ENCODE measurements at places on chromosomes 6 and 20.

- DNase-seq = no peak
These were observed 5.1 kb downstream of the ELOVL2 start for GRCh38 chr6:11039040-11039439.

DNA sequence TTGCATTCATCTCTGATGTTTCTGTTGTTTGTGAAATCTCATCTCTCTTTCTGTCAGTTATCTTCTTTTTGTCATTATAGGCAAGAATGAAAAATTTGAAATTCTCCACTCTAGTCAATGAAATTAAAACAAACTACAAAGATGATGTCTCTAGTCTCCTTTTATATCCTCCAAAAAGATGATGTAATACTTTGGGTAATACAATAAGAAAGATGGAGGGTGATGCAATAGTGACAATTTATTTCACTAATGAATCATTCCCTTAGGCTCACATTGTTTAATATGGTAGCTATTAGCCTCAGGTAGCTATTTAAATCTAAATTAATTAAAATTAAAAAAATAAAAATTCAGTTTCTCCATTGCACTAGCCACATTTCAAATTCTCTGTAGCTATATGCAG, 145.4 kb downstream of the UST start:
- no peak for DNase-seq

DNA sequence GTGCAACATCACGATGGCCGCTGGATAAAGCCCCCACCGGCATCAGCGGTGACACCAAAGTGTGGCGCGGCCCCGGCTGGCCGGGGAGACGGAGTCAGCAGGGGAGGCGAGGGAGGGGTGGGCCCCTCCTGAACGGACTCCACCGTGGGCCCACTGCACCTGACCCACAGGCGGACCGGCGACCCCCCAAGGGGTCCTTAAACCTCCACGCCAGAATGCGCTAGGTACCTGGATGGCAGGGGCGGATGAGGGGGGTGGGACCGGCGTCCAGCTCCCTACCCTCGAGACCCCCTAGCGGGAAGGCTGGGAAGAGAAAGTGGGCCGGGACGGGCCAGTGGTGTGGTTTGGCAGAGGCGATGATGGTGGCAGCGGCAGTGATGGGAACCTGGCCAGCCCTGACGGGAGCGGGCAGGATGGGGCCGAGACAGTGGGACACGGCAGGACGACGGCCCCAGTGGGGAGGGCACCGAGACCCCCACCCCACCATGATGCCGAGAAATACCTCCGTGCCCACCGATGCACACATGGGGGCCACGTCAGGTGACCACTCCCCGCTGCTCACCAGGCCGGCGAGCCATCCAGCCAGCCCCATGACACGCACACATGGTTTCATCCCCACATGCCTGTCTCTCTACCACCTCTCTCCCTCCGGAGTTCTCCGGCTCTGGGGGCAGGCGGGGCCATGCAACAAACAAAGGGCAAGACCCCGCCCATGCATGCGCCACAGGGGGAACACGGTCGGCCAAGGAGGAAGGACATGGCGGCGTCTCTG, 771.9 kb upstream of the DEFB115 start:
- DNase-seq = no peak

DNA sequence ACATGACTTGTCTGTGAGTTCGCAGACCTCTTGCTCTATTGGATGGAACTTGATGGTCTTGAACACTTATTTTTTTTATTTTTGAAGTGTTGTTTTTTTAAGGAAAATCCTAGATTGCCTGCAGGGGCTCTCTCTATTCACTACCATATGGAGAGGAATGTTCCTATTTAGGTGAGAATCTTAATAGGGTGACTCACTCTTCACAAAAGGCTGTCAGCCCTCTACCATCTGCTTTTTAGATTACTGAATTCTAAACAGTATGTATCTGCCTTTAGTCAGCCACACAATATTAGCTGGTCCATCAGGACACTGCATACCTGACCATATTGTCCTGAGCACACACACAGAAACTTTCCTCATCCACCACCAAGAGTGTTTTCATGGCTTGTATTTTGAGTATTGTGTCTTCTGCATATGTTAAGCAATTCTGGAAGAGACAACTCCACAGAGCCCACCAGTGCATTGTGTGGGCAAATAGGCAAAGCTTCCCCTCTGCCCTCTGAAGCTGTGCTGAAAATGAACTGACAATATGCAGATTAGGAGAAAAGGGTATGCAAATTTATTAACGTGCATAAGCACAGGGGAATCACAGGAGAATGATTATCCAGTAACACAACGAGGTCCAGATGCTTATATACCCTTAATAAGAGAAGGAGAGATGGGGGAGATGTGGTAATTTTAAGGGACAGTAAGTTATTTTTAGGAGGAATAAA, 6.6 kb upstream of the BTBD9 start:
- DNase-seq = no peak

DNA sequence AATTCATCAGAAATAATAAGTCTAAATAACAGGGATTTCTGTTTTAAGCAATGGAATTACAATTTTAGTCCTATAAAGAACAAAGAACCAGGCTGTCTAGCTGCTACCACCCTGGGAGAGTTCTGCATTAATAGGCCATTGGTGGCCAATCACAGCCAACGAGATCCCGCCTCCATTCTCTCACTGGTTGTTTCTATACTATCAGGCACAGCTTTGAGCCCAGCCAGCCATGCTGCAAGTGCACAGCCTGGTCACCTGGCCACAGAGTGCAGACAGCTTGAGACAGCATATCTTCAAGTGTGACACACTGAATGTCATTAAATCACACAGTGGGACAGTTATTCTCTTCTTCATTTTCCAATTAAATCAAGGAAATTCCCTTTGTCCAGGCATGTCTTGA, 16.1 kb upstream of the RAB22A start:
- DNase-seq = no peak

DNA sequence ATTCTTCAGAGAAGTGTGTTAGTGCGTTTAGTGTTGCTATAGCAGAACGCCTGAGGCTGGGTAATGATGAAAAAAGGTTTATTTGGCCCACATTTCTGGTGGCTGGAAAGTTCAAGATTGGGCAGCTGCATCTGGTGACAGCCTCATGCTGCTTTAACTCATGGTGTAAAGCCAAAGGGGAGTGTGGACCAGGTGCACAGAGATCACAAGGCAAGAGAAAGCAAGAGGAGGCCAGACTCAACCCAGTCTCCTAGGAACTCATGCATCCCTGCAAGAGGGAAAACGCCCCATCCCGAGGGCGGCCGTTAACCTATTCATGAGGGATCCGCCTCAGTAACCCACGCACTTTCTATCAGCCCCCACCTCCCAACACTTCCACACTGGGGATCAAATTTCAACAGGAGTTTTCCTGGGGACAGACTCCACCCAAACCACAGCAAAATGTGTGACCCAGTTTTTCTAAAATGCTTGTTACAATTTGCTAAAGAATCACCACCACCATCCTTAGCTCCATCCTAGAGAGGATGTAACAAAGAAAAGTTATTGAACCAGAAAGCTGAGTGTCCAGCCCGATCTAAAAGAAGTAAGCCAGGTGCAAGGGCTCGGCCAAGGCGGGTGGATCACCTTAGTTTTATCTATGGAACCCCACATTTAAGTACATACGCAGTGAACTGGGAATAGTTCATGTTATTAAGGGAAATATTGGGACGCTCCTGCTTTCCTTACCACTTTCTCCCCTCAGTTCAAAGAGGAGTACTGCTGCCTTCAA, 164.8 kb downstream of the QKI start:
- no peak for DNase-seq

DNA sequence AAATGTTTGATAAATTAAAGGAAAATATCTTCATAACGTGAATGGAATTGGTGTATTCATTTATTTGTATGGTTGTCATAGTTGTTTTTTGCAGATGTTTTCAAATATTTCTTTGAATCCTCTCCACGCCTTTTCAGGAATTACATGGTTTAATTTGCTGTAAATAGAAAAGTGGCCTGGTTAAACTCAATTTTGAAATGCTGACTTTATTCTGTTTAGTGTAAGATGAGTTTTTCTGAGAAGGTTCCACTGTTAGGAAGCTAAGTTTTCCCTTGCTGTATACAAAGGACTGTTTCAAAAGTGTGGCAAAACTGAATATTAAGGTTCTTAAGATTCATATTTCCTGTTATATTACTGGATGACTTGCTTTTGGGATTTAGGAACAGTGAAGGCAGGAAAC, 503 bp upstream of the ZC2HC1B start:
- DNase-seq = no peak

DNA sequence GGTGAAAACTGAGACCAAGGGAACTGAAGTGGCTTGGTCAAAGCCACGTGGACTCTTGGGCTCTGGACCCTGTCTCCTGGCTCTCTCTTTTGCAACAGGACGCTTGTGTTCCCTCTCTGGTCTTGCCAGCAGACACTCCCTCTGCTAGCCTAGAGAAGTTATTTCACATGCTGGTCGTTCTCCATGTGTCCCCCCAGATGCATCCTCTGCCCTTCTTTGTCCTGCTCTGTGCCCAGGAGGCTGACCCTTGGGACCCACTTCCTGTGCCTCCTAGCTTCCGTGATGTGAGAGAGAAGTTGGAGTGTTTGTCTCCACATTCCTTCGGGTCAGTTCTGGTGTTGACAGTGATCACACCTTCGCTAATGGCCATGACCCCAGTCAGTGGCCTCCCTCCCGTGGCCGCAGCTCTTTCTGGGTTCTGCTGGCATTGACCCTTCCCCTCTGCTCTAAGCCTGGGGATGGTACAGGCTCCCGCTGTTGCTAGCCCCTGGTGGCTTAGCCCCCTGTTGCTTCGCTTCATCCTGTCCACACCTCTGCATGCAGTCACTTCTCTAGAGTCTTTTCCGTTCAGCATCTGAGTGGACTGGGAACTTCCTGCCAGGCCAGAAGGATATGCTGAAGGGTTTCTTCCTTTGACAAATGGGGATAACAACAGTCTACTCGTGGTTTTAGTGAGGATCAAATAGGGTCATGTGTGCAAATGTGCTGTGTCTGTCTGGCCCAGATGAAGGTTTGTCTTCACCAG, 70.1 kb upstream of the BMP2 start:
- DNase-seq = no peak

- DNase-seq = no peak
These were observed 16.6 kb downstream of the DSE start for GRCh38 chr6:116387374-116387773.

GRCh38 chr6:12528136-12528535, 188.4 kb upstream of the PHACTR1 start:
- no peak for DNase-seq

DNA sequence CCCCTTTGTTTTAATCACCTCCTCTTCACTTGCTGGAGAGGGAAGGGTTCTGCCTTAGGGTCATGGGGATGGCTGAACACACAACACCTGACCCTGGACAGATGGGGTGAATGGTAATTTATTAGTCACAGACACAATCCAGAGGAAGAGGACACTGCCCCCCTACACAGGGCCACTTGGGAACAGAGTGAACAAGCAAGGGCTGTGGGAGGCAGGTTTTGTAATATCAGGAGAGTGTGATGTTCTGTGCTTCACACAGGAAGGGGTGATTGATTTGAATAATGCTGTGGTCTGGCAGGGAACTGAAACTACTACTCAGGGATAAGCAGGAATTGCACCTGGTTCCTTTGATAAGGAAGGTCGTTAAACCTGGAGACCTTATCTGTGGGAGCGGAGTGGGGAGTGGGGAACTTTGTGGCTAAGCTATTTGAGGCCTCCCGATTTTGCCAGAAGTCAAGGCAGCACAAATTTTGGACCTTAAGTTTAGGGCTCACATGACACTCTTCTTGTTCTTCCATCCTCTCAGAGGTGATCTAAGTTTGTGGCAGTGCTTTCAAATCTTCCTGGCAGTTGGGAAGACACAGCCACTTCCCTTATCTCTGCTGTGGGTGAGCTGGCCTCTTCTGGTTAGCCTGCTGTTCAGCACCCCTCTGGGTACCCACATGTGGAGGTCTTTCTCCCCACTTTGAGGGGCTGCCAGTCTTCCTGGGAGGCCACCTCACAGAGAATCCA, 77.8 kb downstream of the CD164 start:
- no peak for DNase-seq

DNA sequence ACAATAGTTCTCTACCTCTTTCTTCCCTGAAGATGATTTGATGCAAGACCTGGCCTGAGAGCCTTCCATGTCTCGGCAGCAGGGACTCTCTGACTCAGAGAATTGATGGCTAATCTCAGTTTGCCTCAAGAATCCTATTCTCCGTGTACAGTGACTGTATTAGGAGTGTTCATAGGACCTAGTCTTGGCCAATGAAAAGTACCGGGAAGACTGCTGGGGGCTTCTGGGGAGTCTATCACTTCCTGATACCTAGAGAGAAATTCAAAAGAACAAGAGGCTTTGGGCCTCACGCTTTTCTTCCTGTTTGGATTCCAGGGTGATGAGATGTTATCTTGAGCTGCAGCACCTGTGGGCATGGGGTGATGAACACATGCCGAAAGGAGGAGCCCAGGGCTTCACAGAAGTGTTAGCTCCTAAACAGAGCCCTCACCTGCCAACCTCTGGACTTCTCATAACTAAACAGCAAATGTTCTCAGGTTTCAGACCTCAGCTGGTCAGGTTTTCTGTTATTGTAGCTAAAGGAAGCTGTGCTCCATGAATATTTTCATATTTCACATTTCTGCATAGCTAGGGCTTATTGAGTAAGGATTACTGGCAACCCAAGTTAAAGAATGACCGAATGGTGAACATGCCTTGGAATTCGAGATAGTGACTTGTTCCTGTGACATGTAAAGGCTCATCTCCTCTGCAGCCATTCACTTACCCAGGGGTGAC, 323.1 kb upstream of the AGPAT4 start:
- no peak for DNase-seq

- no peak for DNase-seq
These were observed 163.2 kb downstream of the AIG1 start for GRCh38 chr6:143223895-143224294.

DNA sequence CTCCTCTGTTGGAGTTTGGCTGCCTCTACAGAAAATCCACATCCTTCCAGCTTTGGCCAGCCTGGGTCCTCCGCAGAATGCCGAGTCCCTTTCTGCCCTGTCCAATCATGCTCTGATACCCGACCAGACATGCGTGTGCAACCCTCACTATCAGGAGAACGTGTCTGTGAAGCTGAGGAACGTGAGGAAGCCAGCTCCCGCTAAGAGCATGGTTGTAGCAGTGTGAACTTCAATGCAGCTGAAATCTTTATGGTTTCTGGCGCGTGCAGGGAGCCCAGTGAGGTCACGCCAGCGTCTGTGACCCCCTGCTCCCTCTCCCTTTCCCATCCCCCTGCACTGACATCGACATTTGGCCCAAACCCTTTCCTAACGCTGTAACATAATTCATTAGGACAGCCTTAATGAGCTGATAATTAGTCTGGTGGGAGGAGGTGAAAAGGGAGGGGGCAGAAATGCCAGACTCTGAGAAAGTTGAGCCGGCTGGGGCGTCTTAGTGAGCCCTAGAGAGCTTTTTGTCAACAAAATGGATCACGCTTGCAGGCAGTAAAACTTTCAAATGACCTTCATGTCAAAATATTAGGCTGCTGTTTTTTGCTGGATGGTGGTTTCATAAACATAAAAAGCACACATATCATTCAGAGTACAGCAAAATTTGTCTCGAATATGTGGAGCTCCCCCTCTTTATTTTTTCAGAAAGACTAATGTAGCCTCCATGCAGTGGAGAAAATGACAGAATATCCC, 423.3 kb downstream of the QKI start:
- DNase-seq = no peak

GRCh38 chr20:12203981-12204380, 286.3 kb downstream of the BTBD3 start:
- no peak for DNase-seq
